NCI-H187 treated with DMSO at 0.1 percent for 48 hours (cell line): ENCODE measurements at places on chromosomes 6 and 20.

DNA sequence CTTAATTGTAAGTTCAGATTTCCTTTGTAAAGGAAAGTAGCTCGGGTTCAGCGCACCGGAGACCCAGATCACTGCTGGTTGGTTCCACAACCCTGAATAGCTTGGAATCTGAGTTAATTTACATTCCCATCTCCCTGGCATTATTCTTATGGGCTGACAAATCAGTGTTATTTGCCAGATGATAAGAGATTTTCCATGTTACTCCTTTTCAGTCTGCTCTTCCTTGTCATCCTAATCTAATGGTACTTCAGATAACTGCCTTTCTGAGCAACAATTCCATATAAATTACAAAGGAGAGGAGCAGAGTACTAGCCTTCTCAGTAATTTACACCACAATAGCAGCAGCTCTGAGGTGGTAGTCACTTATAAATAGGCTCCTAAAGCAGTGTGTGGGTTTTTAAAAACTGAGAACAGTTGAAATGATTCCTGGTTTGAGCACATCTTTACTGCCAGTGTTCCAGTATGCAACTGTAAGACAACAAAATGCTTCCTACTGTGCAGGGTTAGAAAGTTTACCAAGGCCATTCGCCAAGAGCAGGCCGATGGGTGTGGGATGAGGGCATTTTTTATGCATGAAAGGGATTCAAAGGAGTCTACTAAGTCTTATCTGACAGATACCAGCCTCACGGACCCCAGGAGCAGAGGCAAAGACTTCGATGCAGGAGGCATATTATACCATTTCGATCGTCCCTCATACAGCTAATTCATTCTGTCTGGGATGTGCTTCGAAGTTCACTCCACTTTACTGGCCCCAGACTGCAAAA is 89.7 kb downstream of the NDUFAF5 start:
- DNase-seq = no peak

GRCh38 chr20:33526769-33527168 is 36.9 kb downstream of the CBFA2T2 start:
- no peak for DNase-seq

GRCh38 chr6:56434606-56435005 is 187.2 kb upstream of the COL21A1 start:
- no peak for DNase-seq

DNA sequence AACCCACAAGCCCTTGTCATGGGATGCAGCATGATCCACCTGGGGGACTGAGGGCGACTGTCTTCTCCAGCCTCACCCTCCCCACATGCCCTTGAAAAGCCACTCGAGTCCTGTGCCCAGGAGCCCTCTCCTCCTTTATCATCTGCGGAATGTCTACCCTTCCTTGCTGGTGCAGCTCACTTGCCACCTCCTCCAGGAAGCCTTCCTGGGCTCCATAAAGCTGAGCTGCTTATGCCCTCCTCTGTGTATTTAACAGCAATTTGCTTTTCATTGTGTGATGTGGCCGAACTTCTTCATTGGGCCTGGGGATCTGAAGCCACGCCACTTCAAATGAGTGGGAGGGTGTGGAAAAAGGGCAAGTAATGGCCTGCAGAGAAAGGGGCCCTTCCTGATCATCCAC is 17.8 kb upstream of the RBPJL start:
- DNase-seq = no peak

DNA sequence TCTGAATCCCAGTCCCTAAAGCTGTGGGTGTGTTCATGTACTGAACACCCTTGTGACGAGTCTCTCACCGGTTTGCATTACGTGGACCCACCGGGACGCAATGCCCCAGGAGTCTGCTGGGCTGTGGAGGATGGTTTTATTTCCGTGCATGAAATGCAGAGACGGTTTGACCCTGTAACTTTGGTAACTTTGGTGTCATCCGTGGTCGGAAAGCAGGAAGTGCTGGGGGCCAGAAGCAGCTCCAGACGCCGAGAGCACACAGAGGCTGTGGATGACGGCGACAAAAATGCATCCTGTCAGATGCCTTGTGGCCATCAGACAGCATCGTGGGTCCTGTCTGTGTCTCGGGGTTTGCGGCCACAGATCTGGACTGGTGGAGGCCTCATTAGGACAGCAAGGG is 7.2 kb downstream of the BHLHE23 start:
- no peak for DNase-seq

DNA sequence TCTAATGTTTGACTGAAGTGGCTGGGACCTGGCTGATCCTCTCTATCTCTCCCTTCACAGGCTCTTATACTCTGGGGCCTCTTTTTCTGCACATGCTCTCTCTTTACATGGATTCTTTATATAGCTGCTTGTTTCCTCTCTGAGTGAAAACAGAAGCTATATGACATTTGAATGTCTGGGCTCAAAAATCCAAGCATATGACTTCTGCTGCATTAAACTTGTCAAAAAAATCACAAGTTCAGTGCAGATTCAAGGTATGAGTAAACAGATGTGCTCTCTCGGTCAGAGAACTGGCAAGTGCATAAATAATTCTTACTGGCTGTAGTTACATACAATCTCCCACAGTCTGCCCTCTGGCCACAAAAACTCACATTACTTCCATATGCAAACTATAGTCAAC is 96.6 kb downstream of the LCA5 start:
- no peak for DNase-seq

DNA sequence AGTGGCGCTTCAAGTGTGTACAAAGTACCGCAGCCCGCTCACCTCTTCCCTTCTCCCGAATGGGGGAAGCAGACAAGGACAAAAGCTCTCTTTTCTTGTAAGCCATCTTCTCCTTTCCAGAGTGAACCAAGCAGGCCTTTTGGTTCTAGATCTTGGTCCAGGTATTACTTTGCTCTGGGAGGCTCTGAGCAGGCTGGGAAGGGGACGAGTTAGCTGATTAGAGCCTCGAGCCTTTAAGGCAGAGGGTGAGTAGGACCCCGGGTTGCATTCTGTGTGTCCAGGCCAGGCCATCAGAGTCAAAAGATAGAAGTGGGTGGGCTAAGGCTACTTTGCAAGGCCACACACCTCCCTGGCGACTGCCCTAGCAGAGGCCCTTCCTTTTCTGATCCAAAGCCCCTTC is 57.6 kb downstream of the GTF2H5 start:
- no peak for DNase-seq

DNA sequence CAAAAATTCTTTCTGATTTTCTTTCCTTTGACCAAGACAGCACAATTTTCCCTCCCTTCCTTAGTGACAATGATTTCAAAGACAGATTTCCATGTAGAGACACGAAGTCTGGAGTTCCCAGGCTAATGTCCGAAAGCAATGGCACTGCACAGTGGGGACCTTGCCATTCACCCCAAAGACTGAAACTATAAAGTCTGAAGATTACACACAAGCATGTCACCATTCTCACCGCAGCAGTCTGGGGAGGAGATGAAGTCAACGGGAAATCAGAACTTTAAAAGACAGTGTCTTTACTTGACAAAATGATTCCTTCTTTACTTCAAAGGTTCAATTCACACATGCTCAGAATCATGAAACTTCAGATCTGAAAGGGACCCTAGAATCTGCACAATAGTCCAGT is 8.3 kb downstream of the B4GALT5 start:
- DNase-seq = no peak

DNA sequence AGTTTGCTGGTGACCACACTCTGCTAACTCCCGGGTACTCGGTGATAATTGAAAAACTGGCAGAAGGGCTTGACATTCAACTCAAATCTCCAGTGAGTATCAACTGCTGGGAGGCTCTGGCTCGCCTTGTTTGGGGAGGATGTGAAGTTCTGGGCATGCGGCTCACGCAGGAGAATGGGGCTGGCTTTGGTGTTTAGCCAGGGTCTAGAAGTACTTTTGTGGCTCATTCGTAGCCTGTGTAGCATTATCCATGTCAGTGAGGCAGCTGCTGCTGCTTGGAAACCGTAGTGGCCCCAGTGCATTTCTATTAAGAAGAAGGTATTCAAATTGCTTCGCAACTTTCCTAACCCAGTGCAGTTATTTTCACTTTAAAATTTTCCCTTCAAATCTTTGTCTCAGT is 52.2 kb downstream of the KDM1B start:
- no peak for DNase-seq

DNA sequence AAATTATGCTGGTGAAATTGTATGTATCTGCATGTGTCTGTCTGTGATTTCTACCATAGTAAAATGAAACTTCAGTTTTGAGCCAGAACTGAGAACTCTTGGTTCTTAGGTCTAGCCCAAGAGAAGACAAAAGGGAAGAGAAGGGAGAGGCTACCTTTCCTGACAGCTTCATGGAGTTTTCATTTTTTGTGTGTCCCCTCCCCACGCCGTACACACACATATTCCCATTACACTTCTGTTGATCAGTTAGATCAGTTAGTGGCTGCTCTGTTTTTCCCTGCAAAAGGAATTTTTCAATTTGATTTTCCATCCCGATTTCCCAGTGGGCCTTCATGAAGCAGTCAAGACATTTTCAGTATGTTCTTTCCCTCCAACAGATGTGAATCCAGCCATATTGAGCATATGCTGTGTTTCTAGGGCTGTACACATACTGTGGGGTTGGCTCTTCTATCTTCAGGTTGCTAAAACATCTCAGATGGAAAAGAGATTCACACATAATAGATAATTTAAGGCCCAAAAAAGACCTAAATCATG is 52.5 kb downstream of the HIVEP1 start:
- DNase-seq = no peak

GRCh38 chr6:149053848-149054558 is 263.5 kb upstream of the TAB2 start:
- DNase-seq = no peak

DNA sequence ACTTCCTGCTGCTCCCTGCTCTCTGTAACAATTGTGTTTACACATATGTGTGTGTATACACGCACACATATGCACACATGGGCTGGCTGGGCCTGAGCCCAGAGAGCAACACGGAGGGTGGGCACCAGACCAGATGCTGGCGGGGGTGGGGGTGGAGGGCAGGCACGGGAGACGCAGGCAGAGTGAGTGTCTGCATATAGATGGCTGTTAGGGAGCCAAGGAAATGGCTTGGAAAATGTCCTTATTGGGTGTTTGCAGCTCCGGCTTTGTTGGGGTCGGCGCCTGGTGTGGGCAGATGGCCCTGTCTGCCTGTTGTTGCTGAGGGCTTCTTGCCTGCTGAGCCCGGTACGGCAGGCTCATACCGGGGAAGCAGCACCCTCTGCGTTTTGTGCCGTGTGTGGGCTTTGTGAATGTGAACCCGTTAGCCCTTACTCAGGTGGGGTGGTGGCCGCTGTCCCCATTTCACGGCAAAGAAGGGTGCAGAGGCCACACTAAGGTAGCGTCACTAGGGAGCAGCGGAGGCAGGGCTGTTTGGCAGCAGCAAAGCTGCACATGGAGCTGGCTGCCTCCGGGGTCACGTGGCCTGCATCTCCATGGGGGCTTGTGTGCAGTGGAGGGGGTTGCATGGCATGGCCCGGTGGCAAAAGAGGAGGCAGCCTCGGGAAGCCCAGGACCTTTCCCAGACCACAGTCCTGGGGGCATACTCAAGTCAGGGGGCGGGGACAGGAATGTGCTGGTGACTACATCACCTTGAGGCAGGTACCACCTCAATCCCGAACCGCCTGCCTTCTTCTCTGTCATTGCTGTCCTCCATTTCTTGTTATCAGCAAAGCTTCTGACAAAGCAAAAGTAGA is 47.4 kb upstream of the SRF start:
- DNase-seq = no peak

DNA sequence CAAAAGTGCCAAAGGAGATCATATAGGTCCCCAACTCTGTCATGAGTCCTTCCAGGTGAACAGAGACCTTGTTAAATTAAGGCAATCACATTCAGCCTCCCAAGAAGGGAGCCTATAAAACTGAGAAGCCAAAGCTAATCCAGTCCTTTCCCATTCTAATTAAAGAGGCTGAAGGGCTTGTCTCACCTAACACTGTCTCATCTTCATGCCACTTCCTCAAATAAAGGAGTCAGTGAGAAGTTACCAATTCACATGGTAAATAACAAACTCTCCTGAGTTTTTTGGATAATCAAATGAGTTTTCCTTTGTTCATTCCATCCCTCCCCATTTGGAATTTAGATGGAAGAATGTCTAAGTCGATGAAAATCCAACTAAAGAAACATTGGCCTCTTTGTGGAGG is 242.8 kb downstream of the UST start:
- DNase-seq = no peak

GRCh38 chr6:55040102-55040848 is 134.0 kb upstream of the HCRTR2 start:
- DNase-seq = no peak

DNA sequence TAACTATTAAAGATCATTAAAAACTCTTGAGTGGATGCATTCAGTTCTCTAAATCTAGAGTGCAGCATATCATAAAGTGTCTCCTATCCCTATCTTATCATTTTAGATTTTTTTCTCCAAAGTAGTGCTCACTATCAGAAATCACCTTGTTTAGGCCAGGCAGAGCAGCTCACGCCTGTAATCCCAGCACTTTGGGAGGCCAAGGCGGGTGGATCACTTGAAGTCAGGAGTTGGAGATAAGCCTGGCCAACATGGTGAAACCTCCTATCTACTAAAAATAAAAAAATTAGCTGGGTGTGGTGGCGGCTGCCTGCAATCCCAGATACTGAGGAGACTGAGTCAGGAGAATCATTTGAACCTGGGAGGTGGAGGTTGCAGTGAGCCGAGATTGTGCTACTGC is 368.9 kb downstream of the PRKN start:
- no peak for DNase-seq

GRCh38 chr6:29426654-29427053 is 11.9 kb downstream of the OR12D1 start:
- no peak for DNase-seq

DNA sequence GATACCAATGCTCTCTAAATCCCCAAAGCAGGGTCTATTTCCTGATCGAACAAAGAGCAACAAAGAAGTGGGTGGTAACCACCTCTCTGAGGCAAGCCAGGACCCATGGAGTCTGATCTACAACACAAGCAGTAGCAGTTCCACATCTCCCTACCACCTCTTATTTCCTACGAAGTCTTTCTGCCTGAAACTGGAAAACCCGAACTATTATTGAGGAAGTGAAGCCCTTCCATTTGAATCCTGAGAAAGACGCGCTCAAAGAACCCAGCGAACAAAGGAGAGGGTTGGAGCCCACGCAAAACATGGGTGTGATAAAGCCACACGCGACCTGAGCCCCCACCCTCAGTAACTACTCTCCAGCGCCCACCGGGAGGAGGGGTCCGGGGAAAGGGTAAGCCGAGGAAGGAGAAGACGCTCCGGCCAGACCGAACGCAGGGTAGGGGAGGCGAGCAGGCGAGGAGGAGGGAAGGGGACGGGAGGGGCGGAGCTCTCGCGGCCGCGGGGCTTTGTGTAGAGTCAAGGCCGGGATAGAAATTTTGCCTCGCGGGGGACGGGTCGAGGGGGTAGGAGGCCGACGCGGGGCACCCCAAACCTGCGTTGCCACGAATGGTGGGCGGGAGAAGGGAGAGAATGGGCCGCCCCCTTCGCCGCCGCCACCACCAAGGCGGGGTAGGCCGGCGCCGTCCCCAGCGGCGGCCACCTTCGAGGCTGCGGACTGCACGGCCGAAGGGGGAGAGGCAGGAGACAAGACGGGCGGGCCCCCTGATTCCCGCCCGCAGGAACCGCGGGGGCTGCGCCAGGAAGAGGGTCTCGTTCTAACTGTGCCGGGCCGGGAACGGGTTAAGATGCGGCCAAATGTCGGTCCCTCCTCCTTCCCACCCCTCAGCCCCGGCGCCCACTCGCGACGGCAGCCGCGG is 802 bp downstream of the HDAC2 start:
- no peak for DNase-seq
